ENCODE measurements at places on chromosomes 5 and 9. TPM values are rescaled to one million over a fixed set of nuclear protein-coding genes. Genes with fewer than 3 reads are reported as not detected.

GTF3C4 gene
- total RNA-seq = 25.0 TPM

FAM163B gene
- total RNA-seq = not detected

PCDHAC1 gene
- total RNA-seq = 3.3 TPM

PCDHB6 gene
- 0.13 TPM for total RNA-seq

ZNF354C gene
- 8.0 TPM for total RNA-seq

PCDHGB6 gene
- total RNA-seq = 11.4 TPM

- H3K36me3 ChIP-seq = no peaks in the 10 kb centered on the region
- no peak for DNase-seq
- H3K4me1 ChIP-seq = no peaks in the 10 kb centered on the region
- no peak overlapping the region for H3K27ac ChIP-seq
Observed at GRCh38 chr9:16098306-16098705, 545.5 kb downstream of the CCDC171 start.

DNA sequence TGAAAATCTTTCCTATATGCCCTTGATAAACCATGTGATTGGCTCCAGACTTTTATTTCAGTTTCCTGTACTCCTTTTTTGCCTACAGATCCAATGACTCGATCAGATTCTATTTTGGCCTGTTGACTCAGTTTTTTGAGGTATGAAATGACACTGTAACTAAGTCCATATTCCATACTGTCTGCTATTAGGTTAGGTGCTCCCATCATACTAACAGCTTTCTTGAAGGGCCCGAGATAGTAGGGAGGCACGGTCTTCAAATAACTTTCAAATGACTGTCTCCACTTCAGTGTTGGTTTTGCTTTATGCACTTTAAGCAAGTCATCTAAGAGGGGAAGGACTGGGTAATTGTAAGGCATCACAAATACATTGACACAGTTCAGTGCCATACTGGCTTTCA lies 295.4 kb upstream of the DAB2 start:
- no peaks in the 10 kb centered on the region for H3K27me3 ChIP-seq
- no peak overlapping the region for H3K4me3 ChIP-seq
- no peak for DNase-seq
- H3K27ac ChIP-seq = no peak overlapping the region
- H3K36me3 ChIP-seq = no peaks in the 10 kb centered on the region

GRCh38 chr5:124665035-124665434 lies 81.4 kb downstream of the ZNF608 start:
- H3K27me3 ChIP-seq = no peaks in the 10 kb centered on the region
- no peak overlapping the region for H3K27ac ChIP-seq
- DNase-seq = no peak
- no peaks in the 10 kb centered on the region for H3K36me3 ChIP-seq

- no peak overlapping the region for H3K4me3 ChIP-seq
- no peaks in the 10 kb centered on the region for H3K27me3 ChIP-seq
- DNase-seq = no peak
- no peak overlapping the region for H3K27ac ChIP-seq
- no peaks in the 10 kb centered on the region for H3K36me3 ChIP-seq
Observed at GRCh38 chr5:36045895-36046294, 20.8 kb downstream of the UGT3A2 start.

- DNase-seq = no peak
- H3K36me3 ChIP-seq = no peaks in the 10 kb centered on the region
- no peaks in the 10 kb centered on the region for H3K27me3 ChIP-seq
- no peak overlapping the region for H3K27ac ChIP-seq
- H3K4me1 ChIP-seq = no peaks in the 10 kb centered on the region
- no peak overlapping the region for H3K4me3 ChIP-seq
Observed at GRCh38 chr5:157004893-157005551, 42.0 kb upstream of the TIMD4 start.

- no peak overlapping the region for H3K27ac ChIP-seq
- no peaks in the 10 kb centered on the region for H3K4me1 ChIP-seq
- no peak for DNase-seq
Observed at GRCh38 chr5:133652951-133653759, 40.8 kb upstream of the FSTL4 start.

DNA sequence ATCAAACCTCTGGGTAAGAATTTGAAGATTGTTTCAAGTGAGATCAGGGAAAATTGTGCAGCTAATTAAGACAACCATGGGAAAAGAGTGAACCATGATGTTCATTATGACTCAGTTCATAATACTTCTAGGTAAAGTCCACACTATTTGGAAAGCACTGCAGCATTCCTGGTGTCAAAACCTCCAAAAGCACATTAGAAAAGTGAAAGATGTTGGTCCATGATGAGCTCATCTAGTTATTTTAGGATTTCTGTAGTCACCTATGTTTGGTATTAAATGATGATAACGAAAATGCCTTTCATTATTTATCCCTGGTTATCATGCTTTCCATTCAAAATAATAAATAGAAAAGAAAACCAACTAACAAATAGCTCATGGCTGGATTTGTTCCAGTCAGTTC lies 49.1 kb downstream of the PTCD2 start:
- H3K27ac ChIP-seq = no peak overlapping the region
- H3K4me3 ChIP-seq = no peak overlapping the region
- H3K4me1 ChIP-seq = peaks cover 5% of the 10 kb centered on the region
- no peaks in the 10 kb centered on the region for H3K27me3 ChIP-seq

GRCh38 chr9:121735065-121735792 lies 83.8 kb downstream of the DAB2IP start:
- H3K4me3 ChIP-seq = no peak overlapping the region
- no peaks in the 10 kb centered on the region for H3K36me3 ChIP-seq
- H3K4me1 ChIP-seq = peaks cover 70% of the 10 kb centered on the region
- H3K27ac ChIP-seq = peak overlapping the region; percentile 64

GRCh38 chr9:133492061-133493021 lies 13.4 kb upstream of the SLC2A6 start:
- peak; percentile 82 for DNase-seq
- peak overlapping the region; percentile 79 for H3K27ac ChIP-seq
- H3K36me3 ChIP-seq = no peaks in the 10 kb centered on the region
- peaks cover 24% of the 10 kb centered on the region for H3K4me1 ChIP-seq

GRCh38 chr5:140631831-140632365 lies 1.1 kb downstream of the CD14 start:
- H3K27ac ChIP-seq = peak overlapping the region; percentile 57
- DNase-seq = peak; percentile 58
- H3K27me3 ChIP-seq = no peaks in the 10 kb centered on the region
- H3K4me3 ChIP-seq = peak overlapping the region; percentile 52
- no peaks in the 10 kb centered on the region for H3K36me3 ChIP-seq

- peak; percentile 43 for DNase-seq
- H3K27me3 ChIP-seq = no peaks in the 10 kb centered on the region
- peak overlapping the region; percentile 84 for H3K27ac ChIP-seq
- H3K4me1 ChIP-seq = peaks cover 22% of the 10 kb centered on the region
Observed at GRCh38 chr9:83220730-83221129, 157.8 kb upstream of the RASEF start.

GRCh38 chr9:115672477-115673316 lies 480.9 kb upstream of the PAPPA start:
- no peak overlapping the region for H3K27ac ChIP-seq
- no peak for DNase-seq
- no peak overlapping the region for H3K4me3 ChIP-seq
- H3K4me1 ChIP-seq = no peaks in the 10 kb centered on the region

- H3K36me3 ChIP-seq = no peaks in the 10 kb centered on the region
- no peak overlapping the region for H3K27ac ChIP-seq
- no peaks in the 10 kb centered on the region for H3K27me3 ChIP-seq
- no peaks in the 10 kb centered on the region for H3K4me1 ChIP-seq
- H3K4me3 ChIP-seq = no peak overlapping the region
Observed at GRCh38 chr5:34496701-34497469, 159.2 kb upstream of the RAI14 start.

- no peaks in the 10 kb centered on the region for H3K36me3 ChIP-seq
- H3K4me3 ChIP-seq = no peak overlapping the region
- no peak for DNase-seq
- H3K27me3 ChIP-seq = no peaks in the 10 kb centered on the region
- no peaks in the 10 kb centered on the region for H3K4me1 ChIP-seq
- no peak overlapping the region for H3K27ac ChIP-seq
Observed at GRCh38 chr5:179410291-179411160, 65.3 kb upstream of the ADAMTS2 start.

GRCh38 chr9:94950579-94951323 lies 224.3 kb downstream of the AOPEP start:
- H3K27me3 ChIP-seq = no peaks in the 10 kb centered on the region
- H3K36me3 ChIP-seq = no peaks in the 10 kb centered on the region
- H3K4me3 ChIP-seq = no peak overlapping the region
- peaks cover 48% of the 10 kb centered on the region for H3K4me1 ChIP-seq

DNA sequence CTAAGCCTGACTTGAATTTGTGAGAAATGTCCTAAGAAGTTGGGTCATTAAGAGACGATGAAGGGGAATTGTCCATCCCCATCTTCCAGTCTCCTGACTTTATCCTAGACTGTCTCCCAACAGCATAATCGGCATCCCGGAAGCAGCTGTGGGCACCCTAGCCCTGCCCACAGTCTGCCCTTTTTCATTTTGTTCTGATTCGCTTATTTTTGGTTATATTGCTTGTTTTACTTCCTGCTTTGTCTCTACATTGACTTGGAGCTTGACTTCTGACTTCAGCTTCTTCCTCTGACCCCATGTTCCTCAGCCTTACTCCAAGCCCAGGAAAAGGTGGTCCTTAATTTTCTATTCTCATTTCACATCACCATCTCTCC lies 41.8 kb downstream of the UGCG start:
- H3K4me3 ChIP-seq = no peak overlapping the region
- peaks cover under 1% of the 10 kb centered on the region for H3K36me3 ChIP-seq
- no peak overlapping the region for H3K27ac ChIP-seq
- no peaks in the 10 kb centered on the region for H3K4me1 ChIP-seq
- no peaks in the 10 kb centered on the region for H3K27me3 ChIP-seq

- H3K27ac ChIP-seq = no peak within 1 kb of the TSS
- no peak for DNase-seq
- no peak within 1 kb of the TSS for H3K4me3 ChIP-seq
- H3K4me1 ChIP-seq = peaks cover 26% of the 10 kb centered on the region
Observed at GRCh38 chr9:137031904-137032640, at the start of gene FUT7. Gene FUT7 (minus strand): TSS chr9:137032088. CDS start chr9:137031991, 97 bp downstream.

DNA sequence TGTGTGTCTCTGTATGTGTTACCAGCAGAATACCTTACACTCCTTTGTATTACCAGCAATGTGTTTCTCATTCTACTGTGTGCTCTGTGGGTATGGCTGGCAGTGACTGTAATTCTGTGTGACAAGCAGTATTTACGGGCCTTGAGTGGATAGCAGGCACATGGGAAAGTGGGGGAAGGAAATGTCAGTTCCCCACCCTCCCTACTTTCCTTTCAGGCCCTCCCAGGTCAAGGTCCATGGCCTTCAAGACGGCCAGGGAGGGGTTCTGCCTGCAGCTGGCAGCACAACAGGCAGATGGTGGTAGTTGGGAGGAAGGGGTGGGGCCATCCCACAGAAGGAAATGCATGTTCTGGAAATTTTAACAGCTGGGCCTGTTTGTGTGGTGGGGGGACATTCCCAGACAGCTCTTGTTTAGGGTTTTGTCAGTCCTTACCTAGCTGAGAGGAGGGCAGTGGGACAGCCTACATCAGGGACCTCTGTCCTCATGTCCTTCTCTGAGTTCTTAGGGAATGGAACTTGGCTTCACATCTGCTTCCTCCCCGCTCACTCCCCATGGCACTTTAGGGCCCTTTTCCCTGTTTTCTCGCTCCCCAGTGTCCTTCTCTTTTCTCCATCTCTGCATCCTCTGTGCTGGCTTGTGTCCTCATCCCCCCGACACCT lies 14.6 kb upstream of the TNIP1 start:
- no peaks in the 10 kb centered on the region for H3K36me3 ChIP-seq
- peak overlapping the region; percentile 41 for H3K27ac ChIP-seq
- DNase-seq = peak; percentile 56
- no peak overlapping the region for H3K4me3 ChIP-seq
- H3K27me3 ChIP-seq = no peaks in the 10 kb centered on the region
